Stimulated activated CD4-positive, alpha-beta T cell treated with anti-CD3 and anti-CD28 coated beads, Interleukin-2, amount 100 ng/mL, for 24 hours (primary cell): ENCODE measurements at places on chromosomes 16 and 17.

DNA sequence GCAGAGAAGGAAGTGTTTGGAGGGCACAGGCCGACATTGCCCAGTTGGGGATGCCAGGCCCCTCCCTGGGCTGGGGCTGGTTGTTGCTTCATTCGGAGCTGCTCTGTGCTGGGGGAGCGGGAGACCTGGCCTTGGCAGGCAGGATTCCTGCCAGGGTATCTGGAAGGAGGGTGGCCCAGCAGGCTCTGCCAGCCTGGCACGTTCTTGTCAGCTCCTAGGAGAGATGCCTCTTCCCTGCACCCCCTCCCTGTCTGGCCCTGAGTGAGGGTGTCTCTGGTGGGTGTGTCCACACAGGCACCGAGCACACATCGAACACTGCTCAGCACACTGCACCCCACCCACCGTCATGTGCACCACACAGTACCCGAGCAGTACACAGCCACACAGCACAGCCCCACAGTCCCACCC, 35.2 kb downstream of the ARHGAP23 start:
- no peak for DNase-seq

- no peak for DNase-seq
Observed at GRCh38 chr17:82838386-82839063, 1.3 kb downstream of the ZNF750 start.

DNA sequence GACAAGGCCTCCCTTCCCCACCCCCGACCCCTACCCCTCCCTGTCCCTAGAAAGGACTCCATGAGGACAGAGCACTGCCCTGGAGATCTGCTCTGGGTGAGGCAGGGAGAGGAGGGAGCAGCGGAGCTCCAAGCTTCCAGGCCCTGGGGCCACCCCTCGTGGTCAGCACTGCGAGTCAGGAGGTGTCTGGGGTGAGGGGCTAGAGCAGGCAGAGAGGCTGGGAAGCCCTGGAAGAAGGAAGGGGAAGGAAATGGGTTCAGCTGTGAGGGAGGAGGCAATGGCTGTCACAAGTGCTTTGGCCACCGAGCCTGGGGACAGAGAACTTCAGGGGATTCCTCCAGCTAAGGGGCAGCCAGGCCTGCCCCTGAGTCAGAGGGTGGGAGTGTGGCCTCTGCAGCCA, 28.2 kb upstream of the DNAI2 start:
- no peak for DNase-seq

- no peak for DNase-seq
Observed at GRCh38 chr16:72609933-72610332, 438.0 kb upstream of the PMFBP1 start.
